ENCODE measurements at places on chromosomes 11 and 22.

DNA sequence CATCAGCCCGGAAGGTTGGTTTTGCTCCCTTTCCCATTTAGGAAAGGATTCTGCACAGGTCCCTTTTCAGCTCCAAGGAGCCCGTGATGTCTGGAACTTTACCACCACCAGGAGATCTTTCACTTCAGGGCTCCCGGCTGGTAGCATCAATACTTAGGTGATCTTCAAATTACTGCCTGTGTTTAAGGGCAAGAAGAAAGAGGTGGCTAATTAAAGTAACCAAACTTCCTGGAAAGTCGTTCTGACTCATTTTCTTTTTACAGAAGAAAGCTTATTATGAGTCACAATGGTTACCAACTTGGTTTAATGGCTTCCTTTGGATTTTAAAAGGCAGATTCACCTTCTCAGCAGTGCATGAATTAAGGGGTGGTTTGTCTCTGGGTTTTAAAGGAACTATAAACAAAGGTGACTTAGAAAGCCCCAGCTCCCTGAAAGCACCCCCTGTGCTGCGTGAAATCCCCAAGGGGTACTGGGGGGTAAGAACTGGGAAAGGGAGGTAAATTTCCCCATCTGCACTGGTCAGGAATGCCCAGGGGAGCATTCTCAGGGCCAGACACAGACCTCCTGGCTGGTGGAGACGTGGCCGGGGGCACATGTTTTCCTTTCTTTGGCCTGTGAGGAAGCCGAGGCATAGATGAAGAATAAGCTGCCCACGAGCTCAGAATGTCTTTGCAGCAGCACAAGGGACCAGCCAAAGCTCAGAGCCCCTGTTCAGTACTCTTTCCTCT lies 8.8 kb downstream of the POU2F3 start:
- DNase-seq: no peak

DNA sequence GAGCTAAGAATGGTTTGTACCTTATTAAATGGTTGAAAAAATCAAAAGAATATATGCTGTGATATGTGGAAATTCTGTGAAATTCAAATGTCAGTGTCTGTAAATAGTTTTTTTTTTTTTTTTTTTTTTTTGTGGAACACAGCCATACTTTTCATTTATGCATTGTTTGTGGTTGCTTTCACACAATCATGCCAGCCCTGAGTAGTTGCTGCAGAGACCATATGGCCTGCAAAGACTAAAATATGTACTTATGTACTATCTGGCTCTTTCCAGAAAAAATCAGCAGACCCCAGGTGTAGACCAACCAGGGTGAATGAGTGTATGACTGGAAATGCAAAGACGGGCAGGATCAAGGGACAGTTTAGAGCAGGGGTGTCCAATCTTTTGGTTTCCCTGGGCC lies 98.3 kb downstream of the PTPRJ start:
- no peak for DNase-seq

GRCh38 chr11:12207384-12208150 lies 97.2 kb downstream of the MICAL2 start:
- DNase-seq: no peak

DNA sequence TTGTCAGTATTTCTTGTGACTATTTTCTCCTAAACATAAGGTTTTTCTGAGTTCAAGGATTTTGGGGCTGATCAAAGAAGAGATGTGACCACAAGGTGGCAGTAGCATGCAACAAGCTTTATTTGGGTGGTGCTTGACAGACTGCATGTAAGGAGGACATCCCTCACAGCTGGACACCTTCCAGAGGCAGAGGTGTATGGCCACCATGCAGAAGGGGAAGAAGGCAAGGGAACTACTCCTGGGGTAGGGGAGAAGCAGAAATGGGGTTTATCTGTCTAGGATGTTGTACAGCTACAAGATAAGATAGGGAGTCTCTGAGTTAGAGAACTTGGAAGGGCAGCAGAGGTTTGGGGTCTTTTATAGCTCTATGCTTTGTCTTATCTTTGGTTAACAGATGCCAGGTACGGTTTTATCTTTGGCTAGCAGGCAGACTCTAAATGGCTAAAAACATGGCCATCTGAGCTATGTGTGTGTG lies 5.1 kb upstream of the BIRC2 start:
- DNase-seq: no peak

DNA sequence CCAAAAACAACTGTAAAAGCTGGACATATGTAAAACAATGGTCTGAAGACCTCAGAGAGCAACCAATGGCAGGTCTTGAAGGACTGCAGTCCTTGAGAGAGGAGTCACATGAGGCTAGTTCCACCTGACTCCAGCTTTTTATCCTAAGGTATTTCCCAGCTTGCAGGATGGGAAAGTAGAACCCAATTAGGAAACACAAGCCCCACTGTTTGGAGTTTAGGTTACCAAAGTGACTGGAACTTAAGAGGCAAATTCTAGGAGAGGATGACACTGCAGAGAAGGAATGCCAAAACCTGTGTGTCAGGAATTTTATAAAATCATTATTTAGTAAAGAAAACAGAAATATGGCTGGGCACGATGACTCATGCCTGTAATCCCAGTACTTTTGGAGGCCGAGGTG lies 18.4 kb downstream of the OR2AT4 start:
- no peak for DNase-seq

- DNase-seq: no peak
Observed at GRCh38 chr11:69342588-69343330, 48.8 kb downstream of the MYEOV start.

DNA sequence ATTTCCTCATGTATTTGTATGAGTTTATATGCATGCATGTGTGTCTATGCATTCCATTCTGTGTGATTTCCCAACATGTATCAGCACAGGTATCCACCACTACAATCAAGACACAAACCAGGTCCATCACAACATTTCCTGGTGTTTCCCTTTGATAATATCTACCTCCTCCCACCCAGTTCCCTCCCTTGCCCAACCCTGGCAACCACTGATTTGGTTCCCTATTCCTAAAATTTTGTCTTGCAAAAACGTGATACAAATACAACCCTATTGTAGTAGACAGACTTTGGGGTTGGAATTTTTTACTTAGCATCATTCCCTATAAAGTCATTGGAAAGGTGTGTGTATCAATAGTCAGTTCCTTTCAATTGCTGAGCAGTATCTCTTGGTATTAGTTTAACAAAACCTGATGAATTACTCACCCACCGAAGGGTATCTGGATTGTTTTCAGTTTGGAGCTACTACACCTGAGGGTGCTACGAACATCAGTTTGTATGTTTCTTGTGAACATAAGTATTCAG lies 51.8 kb upstream of the IGLL5 start:
- DNase-seq: no peak

DNA sequence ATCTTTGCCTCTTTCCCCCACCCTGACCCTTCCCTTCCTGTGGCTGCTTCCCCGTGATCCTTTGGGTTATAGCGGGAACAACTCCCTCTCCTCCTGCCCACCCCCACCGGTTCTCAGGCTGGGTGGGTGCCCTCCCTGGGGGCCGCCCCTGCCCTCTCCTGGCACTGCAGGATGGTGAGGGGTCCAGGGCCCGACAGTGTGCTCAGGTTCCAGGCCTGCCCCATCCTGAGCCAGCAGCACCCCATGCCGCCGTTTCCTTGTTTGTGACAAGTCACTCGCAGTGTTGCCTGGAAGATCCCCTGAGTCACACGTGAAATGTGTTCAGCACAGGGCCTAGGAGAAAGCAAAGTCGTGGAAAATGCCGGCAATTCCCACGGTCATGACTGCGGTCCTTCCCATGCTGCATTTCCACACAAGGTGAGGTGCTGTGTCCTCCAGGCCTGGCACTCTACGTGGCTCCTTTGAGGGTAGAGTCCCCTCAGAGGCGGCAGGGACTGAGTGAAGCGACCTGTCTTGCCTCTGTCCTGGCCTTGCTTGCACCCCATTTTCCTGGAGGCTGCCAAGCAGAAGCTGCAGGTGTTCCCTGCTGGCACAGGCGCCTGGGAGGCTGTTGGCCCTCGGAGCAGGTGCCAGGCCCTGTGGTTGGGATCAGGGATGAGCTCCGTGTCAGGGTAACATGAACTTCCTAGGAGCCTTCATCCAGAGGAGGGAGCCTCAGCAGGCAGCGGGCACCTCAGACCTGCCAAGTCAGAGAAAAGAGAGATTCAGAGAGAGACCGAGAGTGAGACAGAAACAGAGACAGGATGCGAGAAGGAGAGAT lies 80.5 kb upstream of the LINC01488 start:
- no peak for DNase-seq

DNA sequence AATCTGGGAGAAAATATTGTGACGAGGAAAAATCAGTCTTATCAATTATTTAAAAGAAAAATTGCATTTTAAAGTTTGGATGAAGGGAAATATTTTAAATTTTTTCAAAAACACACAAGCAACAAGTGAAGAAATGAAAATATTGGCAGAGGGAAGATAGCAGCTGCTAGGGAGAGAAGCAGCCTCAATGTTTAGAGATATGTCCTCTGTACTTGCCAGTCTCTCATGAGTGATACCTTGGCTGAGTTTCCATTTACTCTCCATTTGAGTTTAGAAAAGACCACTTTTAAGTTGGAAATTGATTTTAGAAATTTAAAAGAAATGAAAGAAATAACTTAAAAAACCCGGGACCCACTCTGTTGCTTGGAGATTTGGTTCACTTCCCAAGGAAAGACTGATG lies 88.6 kb upstream of the DBX1 start:
- no peak for DNase-seq

DNA sequence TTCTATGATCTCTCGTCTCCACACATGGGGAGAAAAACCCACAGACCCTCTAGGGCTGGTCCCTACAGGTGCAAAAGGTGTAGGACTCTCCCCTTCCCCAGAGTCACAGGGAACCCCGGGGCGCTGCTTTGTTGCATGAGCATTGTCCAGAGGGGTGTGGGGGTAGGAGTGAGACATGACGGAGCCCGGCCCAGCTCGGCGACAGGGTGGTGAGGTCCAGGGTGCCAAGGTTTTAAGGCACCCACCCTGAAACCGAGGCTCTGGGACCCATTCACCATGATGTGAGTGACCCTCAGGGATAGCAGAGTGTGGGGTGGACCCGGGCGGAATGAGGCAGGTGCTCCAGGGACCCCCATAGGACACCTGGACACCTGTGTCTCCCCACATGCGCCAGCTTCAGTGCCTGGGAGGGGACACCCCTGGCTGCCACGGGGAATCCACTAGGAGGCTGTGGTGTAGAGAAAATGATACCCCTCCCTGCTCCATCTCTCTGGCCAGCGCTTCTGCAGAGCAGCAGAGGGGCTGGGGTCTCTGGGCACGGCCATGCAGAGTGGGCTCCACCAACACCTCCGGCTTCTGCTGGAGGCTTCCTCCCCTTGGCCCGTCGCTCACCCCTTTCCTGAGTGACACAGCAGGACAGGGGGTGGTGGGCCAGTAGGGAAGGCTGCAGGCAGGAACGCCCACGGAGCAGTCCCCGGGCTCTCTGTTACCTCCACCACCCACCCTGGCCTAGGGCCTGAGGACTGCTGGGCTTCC lies 15.2 kb downstream of the KRTAP5-5 start:
- DNase-seq: no peak

DNA sequence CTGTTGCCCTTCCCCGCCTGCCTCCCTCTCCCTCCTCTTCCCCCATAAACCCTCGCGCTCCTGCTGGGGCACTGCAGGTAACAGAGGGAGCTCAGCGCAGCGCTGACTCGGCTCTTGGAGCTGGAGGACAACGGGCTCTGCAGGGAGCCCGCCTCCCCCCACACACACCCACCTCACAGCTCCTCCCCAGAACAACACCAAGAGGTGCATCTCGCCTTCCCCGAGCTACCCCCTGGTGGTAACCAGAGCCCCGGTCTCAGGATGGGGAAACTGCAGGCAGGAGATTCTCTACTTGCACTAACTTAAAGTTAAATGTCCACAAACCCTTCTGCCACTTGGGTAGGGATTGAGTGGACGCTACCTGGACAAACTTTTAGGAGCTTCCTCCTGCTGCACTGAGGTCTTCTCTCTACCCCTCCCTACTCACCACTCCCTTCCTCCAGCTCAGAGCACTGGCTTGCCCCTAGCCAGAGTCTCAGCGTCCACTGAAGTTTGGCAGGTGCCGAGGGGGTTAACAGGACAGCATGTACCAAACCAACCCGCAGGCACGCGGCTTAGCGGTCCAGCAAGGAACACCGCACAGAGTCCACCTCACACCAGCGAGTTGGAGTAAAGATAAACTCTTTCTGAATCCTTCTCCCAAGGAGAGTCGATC lies 4.0 kb upstream of the SCN4B start:
- DNase-seq: no peak

- no peak for DNase-seq
Observed at GRCh38 chr22:47597041-47597440, 834.6 kb downstream of the TBC1D22A start.

DNA sequence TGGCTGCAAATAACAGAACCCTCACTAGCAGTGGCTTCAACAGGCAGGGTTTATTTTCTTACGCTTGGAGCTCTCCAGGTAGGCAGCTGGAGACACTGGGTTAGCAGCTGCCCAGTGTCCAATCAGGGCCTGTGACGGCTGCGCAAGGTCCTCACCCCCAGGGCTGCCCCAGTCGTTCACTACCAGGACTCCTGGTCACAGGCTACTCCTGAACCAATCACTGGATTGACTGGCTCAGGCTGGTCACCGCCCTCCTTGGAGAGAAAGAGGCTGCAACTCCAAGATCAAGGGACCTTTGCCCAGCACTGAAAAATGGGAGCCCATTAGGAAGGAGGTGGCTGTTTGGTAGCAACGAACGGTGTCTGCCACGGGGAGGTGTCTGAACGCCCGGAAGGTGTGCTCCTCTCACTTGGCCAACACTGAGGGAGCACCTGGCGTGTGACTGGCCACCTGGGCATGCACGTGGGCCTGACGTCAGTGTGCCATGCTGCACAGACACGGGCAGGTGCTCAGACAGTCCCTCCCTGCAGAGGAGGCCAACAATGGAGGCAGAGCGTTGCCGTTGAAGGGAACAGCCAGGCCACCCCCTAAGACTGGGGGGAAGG lies 5.1 kb downstream of the ARSA start:
- DNase-seq: no peak

DNA sequence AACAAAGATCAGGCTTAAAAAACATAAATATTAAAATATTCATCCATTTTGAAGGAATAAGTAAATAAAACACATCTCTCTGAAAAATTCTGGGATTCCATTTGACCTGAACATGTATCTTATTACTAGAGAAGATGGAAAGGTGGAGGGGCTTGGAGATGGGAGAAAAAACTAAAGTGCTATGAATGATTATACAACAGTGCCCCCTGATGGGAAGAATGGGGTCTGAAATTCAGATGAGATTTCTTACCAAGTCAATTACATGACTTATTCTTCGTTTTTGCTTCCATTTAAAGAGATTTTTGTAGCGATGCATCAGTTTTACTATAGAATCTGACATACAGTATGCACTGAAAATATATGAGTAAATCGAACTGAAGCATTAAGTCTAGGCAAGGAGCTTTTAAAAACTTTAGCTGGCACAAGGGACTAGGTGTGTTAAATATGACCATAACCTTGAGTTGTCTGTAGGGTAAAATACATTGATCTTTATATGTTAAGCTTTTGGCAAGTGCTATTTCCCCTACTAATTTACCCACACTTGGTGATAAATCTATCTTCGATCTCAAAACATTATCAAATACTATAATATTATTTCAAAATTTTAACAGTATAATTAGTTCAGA lies 718.8 kb downstream of the CNTN5 start:
- no peak for DNase-seq
